Esophagus mucosa (tissue), 1 donor: ENCODE measurements at places on chromosomes 12 and 14.

- peak; percentile 43 for ATAC-seq
These were observed 10.1 kb upstream of the TWF1 start for GRCh38 chr12:43816168-43816567.

- ATAC-seq: no peak
These were observed 96.7 kb upstream of the PPP4R3A start for GRCh38 chr14:91606851-91607250.

DNA sequence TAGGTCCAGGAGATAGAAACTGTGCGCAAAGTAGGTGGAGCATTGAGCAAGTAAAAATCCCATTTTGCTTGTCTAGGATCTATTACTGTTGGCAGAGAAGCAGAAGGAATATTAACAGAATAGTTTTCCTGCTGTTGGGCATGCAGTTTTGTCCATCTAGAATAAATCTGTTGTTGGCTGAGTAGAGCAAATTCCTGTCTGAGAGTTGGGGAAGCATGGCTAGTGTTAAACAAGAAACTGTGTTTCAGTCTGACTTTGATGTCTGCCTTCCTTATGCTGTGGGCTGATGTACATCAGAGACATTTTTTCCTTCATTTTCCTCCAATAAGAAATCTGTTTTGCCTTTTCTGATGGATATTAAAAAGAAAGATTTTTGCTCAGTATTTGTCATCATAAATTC lies 98.2 kb downstream of the RAD52 start:
- ATAC-seq: no peak

DNA sequence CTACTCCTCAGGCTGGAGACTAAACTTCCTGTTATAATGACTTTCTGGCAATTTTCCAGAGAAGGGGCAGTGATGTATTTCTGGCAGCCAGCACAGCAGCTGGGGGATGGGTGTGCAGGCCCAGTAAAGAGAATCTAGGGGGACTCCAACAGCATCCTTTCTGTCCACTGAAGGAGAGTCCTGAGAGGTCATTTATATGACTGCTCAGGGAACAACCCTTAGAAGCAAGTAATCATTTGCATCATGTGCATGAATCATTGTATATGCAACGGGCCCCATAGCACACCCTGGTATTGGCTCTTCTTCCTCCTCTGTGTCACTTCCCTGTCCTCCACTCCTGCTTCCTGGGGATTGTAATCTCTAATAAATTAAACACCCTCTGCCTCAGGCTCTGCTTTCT lies 493.8 kb downstream of the RPS29 start:
- no peak for ATAC-seq

DNA sequence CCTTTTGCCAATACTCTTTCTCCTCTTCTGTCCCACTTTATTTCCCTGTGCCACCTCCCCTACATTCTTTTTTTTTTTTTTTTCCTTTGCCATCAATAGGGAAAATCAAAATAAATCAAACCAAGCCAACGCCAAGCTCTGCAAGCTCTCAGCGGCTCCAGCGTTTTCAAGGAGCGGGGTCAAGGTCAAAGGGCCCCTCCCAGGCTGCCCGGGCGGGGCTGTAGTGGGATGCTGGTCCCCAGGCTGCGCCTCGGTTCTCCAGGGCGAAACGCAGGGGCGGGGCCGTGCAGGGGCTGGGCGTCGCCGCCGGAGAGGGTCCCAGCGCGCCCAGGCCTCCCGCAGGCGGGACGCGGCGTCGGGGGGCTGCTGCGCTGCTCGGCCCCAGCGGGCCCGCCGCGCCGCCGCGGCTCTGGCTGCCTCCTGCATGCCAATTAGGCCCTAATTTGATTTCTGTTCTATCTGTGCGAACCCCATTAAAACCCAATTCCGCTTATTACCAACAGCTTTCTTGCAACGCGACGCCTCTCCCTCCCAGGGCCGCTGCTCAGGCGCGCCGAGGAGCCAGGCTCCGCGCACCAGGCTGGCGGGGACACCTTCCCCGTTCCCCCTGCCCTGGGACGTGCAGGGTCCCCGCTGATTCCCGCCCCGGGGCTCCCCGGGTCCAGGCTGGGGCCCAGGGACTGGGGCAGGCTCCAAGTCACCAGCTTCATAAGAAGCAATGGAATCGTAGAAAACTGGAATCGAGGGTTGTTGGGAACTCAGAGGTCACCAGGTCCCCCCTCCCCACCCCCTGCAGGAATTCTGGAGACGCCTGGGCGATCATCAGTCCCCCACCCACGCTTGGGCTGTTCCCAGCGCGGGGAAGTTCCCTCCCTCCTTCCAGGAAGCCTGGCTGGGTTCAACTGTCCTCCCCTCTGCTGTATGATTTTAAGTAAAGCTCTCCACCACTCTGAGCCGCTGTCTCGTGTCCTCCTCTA lies 50.7 kb upstream of the MAP1LC3B2 start:
- ATAC-seq: no peak

- ATAC-seq: no peak
These were observed 95.4 kb upstream of the HIF1A start for GRCh38 chr14:61599942-61600341.

GRCh38 chr14:28141662-28142061 lies 624.9 kb upstream of the FOXG1 start:
- ATAC-seq: no peak

- peak; percentile 9 for ATAC-seq
These were observed 512 bp upstream of the RND1 start for GRCh38 chr12:48866052-48866711.

DNA sequence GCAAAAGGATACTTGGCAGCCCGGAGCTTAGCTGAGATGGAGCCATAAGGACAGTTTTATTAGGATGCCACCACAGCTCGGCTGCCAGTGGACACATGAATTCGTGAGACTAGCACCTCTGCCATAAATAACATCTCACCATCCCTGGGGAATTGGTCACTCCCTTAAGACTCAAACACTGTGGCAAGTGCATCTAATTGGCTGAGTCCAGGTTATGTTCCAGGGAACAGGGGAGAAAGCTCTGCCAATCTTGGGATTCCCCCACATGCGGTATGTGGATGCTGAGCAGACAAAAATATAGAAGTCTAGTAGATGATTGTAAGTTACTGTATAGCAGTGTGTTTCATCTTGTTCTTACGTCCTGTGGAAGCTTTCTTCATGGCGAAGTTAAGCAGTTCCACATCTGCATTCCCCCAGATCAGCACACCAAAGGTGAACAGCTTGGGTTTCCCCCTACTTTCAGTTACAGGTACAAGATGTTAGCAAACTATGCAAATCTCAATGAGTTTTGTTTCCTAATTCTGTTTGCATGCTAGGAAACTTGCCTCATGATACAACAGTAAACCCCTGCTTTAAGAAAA lies 131.1 kb downstream of the ETV6 start:
- ATAC-seq: no peak

- peak; percentile 63 for ATAC-seq
These were observed 12.1 kb downstream of the SLC7A8 start for GRCh38 chr14:23171222-23171975.

GRCh38 chr12:108757856-108758255 lies 26.5 kb upstream of the CORO1C start:
- ATAC-seq: peak; percentile 50

- no peak for ATAC-seq
These were observed 43.5 kb downstream of the LRTM2 start for GRCh38 chr12:1863823-1864222.

DNA sequence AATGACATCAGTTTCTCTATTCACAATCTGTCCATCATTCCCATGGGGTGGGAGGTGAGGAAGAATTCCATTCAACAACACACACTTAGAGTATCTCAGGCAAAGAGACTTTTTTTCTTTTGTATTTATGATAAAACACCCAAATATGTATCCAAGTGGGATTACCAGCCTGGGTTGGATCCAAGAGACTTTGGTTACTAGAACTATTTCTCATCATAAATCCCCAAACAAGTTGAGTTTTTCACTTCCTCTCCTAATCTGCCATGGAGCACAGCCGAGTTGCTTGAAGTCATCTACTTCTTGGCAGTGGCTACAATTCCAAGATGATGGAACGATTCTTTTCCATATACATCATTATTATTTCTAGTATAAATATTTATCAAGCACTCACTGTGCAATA lies 209.2 kb upstream of the HMGA2 start:
- no peak for ATAC-seq

DNA sequence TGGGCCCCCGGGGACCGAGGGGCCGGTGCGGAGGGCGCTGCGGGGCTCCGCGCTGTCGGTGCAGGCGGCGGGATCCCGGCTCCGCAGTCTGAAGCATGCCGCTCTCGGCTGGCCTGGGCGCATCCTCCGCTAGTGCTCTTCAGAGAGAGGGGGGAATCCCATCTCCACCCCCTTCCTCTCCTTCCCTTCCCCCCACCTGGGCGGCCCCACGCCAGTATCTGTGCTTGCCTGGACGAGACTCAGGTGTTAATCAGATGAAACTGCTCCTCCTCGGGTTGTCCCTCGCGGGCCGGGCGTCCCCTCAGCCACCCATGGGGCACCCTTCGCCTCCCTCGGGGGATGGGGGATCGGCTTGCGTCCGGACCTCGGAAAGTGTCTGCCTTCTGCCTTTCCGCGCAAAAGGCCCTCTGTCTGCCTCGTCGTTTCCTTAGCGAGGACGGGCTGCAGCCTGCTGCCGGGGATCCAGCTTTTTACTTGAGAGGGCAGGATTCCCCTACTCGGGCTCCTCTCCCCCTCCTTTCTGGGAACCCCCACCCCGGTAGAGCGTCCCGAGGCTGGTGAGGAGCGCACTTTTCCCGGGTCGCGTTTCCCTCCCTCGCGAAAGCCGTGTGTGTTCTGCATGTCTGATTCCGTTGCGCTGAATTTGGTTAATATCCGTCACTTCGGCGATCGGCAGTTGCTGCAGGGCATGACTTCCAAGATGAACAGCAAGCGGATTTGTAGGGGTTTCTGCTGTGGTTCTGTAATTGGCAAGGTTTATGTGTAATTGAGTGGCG lies 1.1 kb downstream of the GPHN start:
- ATAC-seq: peak; percentile 4

GRCh38 chr12:14185427-14186192 lies 179.9 kb upstream of the ATF7IP start:
- peak; percentile 74 for ATAC-seq

GRCh38 chr14:50792634-50793068 lies 38.3 kb downstream of the NIN start:
- no peak for ATAC-seq

GRCh38 chr12:123442774-123443173 lies 6.3 kb upstream of the RILPL2 start:
- ATAC-seq: no peak

GRCh38 chr12:52838609-52839435 lies 4.7 kb upstream of the KRT79 start:
- ATAC-seq: no peak

- ATAC-seq: no peak
These were observed 2.1 kb downstream of the NIN start for GRCh38 chr14:50828721-50829488.

- ATAC-seq: no peak
These were observed 63.6 kb downstream of the CHGA start for GRCh38 chr14:92986254-92987147.

- peak; percentile 32 for ATAC-seq
These were observed 16.3 kb downstream of the DUSP16 start for GRCh38 chr12:12546314-12546772.

GRCh38 chr14:29518335-29518734 lies 409.3 kb downstream of the PRKD1 start:
- no peak for ATAC-seq

- ATAC-seq: no peak
These were observed 59.9 kb upstream of the IFNG-AS1 start for GRCh38 chr12:67929384-67929772.

DNA sequence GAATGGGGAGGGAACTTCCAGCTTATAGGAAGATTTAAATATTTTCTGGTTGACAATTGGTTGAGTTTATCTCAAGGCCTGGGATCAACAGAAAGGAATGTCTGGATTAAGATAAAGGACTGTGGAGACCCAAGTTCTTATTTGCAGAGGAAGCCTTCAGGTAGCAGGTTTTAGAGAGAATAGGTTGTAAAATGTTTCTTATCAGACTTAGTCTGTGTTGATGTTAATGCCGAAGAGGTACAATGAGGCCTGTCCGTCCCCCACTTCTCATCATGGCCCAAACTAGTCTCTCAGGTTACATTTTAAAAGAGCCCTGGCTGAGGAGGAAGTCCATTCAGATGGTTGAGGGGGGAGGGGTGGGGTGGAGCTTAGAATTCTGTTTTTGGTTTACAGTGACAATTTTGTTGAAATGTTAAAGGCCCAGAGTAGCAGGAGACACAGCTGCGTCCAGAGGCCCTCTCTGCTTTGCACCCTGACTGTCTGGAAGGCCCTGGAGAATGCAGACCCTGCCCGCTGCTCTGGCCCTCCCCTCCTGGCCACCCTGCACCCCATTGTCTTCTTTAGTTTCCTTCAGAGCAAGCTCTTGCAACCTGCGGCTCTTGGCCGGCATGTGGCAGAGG lies 672.5 kb upstream of the TMEM132C start:
- ATAC-seq: no peak

DNA sequence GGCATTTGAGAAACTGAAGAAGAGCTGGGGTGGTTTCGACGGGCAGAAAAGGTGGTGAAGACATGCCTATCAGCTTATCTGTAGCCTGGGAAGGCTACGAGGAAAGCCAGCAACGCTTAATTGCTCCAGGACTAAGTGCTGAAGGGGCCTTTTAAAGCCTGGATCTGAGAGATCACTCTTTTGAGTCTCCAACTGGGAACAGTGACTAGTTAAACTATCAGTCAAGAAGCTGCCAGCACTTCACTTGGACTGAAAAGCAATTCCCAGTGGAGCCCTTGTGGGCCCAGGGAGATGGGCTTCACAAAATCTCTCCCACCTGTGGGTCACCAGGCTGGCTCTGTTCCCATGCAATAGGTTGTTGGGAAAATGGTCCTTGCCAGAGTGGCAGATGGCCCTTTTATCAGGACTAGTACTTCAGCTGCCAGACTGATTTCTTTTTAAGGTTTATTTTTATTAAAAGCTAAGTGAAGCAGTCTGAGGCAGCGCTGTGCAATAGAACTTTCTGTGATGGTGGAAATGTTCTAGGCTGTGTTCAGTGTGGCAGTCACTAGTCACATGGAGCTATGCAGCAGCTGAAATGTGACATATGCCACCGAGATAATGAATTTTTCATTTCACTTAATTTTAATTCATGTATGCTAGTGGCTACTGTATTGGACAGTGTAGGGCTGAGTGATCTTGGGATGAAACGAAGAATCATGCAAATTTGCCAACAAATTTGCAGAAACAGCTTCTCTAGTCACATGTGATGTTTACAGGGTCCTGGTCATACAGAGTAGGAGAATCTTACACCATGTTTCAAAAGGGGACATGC lies 276.8 kb downstream of the PCNX1 start:
- no peak for ATAC-seq

- ATAC-seq: peak; percentile 93
These were observed 69.2 kb upstream of the ETV6 start for GRCh38 chr12:11580125-11580751.
